Mesendoderm (in vitro differentiated cells): ENCODE measurements at places on chromosomes 3 and 15.
A peak's percentile ranks its signal among the peaks of the same experiment; 100 is the strongest.

GRCh38 chr3:127833281-127834032, 11.1 kb upstream of the MGLL start:
- H3K4me3 ChIP-seq = no peak overlapping the region
- H3K36me3 ChIP-seq = no peaks in the 10 kb centered on the region
- H3K27ac ChIP-seq = no peak overlapping the region
- H3K4me1 ChIP-seq = no peaks in the 10 kb centered on the region

- no peak overlapping the region for H3K4me3 ChIP-seq
- H3K36me3 ChIP-seq = no peaks in the 10 kb centered on the region
- DNase-seq = no peak
- H3K27ac ChIP-seq = no peak overlapping the region
- H3K4me1 ChIP-seq = no peaks in the 10 kb centered on the region
- H3K27me3 ChIP-seq = no peaks in the 10 kb centered on the region
Observed at GRCh38 chr3:132378-132777, 64.2 kb upstream of the CHL1 start.

DNA sequence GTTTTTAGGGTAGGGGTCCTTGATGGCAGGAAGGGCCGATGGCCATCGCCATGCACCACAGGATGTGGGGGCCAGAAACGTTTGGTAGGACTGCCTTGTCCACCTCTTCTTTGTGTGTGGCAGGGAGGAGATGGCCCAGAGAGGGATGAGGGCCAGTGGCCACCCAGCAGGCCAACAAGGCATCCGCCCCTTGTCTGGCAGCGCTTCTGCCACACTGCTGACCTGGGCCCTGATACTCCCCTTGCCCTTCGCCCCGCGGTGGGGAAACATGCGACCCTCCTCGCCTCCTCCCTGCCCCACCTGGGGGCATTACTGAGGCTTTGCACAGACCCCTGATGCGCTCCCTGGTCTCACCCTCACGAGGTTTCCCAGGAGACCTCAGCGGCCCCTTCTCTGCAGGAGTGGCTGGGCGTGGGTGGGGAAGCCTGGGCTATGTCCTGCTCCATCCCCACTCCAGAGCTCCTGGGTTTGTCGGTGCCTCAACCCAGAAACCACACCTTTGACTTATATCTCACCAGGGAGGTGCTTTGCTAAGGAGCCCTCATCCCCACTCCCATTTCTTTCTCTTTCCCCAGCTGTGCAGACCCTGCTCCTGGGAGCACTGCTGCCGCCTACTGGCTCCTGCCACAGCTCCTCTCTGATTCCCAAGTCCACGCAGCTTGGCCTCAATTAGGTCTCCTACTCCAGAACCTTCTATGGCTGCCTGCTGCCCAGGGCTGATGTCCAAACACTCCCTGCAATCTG, 38.7 kb downstream of the FEM1B start:
- H3K27me3 ChIP-seq = no peaks in the 10 kb centered on the region
- H3K36me3 ChIP-seq = no peaks in the 10 kb centered on the region
- H3K4me3 ChIP-seq = no peak overlapping the region
- peak; percentile 66 for DNase-seq
- H3K4me1 ChIP-seq = peaks cover 2% of the 10 kb centered on the region

DNA sequence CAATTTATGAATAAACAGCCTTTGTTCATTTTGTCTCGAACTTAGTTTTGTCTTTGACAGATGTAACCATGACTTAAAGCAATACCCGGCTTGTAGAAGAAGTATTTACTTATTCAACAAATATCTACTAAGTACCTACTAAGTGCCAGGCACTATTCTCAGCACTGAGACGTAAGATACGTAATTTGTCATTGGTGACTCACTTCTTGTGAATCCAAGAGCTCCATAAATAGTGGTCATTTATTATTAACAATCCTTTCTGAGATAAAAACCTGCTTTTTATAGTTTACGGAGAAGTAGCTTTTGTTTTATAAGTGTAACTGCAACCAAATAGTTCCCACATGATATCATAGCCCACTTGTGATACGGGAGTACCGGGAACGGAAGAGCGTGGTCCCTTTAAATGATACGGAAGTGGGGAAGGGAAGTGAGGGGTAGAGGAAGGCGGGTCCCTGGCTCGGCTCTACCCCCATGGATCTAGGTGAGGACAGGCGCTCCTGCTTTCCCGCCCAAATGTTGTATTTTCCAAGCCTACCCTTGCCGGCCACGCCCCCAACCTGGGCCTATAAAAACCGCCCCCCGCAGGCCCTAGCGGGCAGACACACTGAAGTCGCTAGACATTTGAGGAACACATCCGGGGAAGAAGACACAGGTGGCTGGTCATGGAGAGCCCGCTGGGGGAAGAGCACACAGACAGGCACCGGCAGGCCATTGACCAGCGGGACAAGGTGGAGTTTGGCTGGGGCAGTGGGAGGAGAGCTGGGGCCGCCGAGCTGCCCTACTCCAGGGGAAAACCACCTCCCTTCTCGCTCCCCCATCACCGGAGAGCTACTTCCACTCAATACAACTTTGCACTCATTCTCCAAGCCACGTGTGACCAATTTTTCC, at the start of gene SAMMSON:
Gene SAMMSON (plus strand): TSS at position 594 of the 888 bp plus-strand sequence.
- H3K36me3 ChIP-seq = no peaks in the 10 kb centered on the region
- no peaks in the 10 kb centered on the region for H3K4me1 ChIP-seq
- no peak within 1 kb of the TSS for H3K4me3 ChIP-seq
- H3K27ac ChIP-seq = no peak within 1 kb of the TSS
- H3K27me3 ChIP-seq = no peaks in the 10 kb centered on the region

DNA sequence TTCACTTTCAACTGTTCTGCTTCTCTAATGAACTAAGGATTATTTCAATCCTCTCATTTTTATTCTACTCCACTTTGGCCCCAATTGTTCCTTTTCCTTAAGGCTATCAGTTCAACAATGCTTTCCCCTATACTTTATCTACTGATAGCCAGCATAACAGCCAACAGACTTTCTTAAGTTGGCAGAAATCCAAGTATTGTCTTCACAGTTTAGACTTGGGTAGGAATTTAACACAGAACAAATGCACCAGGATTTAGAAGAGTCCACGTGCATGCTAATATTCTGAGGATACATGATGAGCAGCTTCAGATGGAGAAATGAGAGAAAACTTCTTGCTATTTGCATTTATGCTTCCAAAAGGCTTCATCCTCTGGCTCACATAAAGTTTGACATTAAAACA, 54.8 kb downstream of the FBN1 start:
- no peaks in the 10 kb centered on the region for H3K27me3 ChIP-seq
- no peaks in the 10 kb centered on the region for H3K36me3 ChIP-seq
- DNase-seq = no peak
- no peaks in the 10 kb centered on the region for H3K4me1 ChIP-seq
- H3K27ac ChIP-seq = no peak overlapping the region

DNA sequence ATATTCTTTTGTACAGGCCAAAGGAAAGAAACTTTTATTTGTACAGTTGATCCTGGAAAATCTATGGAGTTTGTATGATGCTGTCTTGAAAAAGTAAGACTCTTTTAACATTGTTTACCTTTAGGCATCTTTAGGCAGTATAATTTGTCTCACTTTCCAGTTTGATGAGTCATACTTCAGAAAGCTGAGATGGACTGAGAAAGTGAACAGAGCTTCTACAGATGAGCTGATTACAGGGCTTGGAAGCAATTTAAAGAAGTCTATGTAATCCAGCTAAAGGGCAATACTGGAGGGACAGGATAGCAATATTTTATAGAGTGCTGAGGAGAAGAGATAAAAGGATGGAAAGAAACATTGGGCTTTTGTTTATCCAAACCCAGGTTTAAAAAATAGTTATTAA, 123.5 kb upstream of the GOLGA6L4 start:
- no peaks in the 10 kb centered on the region for H3K36me3 ChIP-seq
- DNase-seq = no peak
- no peaks in the 10 kb centered on the region for H3K27me3 ChIP-seq
- H3K4me1 ChIP-seq = no peaks in the 10 kb centered on the region
- no peak overlapping the region for H3K4me3 ChIP-seq

- no peak for DNase-seq
- no peaks in the 10 kb centered on the region for H3K4me1 ChIP-seq
- no peak overlapping the region for H3K27ac ChIP-seq
- no peaks in the 10 kb centered on the region for H3K36me3 ChIP-seq
- no peaks in the 10 kb centered on the region for H3K27me3 ChIP-seq
Observed at GRCh38 chr15:100691321-100691720, 88.9 kb downstream of the ASB7 start.

- H3K27ac ChIP-seq = peak overlapping the region; percentile 75
- no peak overlapping the region for H3K4me3 ChIP-seq
- no peaks in the 10 kb centered on the region for H3K27me3 ChIP-seq
- H3K36me3 ChIP-seq = no peaks in the 10 kb centered on the region
Observed at GRCh38 chr15:58330741-58331559, 100.8 kb upstream of the LIPC start.

GRCh38 chr15:96553931-96554330, 223.4 kb downstream of the NR2F2 start:
- no peak for DNase-seq
- H3K27me3 ChIP-seq = no peaks in the 10 kb centered on the region
- no peak overlapping the region for H3K27ac ChIP-seq
- no peaks in the 10 kb centered on the region for H3K4me1 ChIP-seq
- no peak overlapping the region for H3K4me3 ChIP-seq

DNA sequence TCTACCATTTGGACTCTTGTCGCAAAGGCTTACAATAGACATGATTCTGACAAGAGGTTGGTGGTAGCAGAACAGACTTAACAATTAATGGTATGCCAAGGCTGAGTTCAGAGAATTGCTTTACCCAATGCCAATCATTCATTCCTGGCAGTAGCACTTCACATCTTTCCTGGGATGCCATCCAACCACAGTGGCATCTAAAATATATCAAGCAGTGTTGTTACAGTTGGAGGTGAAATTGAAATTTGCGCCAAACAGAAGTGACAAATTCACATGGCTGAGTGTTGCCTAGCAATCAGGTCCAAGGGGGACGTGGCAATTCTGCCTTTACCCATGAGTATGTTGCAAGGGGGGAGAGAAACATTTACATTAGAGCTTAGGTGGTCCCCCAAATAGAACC, 21.0 kb upstream of the DPH6 start:
- no peak for DNase-seq
- H3K36me3 ChIP-seq = no peaks in the 10 kb centered on the region
- H3K4me3 ChIP-seq = no peak overlapping the region
- no peaks in the 10 kb centered on the region for H3K4me1 ChIP-seq
- H3K27ac ChIP-seq = no peak overlapping the region

DNA sequence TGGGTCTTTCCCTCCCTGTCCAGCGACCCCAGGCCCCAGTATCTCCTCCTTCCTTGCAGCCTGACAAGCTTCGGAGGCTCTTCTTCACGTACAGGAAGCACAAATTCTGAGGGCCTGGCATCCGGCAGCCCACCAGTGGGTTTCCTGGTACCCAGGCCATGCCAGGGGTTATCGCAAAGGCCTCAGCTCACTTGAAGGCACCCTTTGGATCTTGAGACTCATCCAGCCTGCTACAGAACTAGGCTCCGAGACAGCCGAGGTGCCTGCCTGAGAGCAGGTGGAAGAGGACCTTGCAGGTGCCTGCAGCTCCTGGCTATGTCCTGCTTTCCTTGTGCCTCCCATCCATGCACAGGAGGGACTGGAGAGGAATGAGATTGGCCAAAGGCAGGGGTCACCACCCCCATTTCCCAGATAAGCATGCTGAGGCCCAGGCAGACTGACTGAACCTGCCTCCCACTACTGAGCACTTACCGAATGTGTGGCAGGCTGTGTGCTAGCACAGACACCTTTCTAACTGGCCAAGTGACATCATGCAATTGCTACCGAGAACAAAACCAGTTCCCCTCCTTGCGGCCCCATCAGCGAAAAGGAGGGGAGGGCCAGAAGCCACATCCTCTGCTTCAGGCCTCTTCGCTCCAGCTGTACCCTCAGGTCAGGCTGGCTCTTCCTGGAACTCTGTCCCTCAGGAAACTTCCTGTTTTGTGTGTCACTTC, 11.2 kb downstream of the SH2D7 start:
- H3K27ac ChIP-seq = no peak overlapping the region
- H3K4me1 ChIP-seq = no peaks in the 10 kb centered on the region
- DNase-seq = no peak
- no peaks in the 10 kb centered on the region for H3K27me3 ChIP-seq
- no peak overlapping the region for H3K4me3 ChIP-seq

DNA sequence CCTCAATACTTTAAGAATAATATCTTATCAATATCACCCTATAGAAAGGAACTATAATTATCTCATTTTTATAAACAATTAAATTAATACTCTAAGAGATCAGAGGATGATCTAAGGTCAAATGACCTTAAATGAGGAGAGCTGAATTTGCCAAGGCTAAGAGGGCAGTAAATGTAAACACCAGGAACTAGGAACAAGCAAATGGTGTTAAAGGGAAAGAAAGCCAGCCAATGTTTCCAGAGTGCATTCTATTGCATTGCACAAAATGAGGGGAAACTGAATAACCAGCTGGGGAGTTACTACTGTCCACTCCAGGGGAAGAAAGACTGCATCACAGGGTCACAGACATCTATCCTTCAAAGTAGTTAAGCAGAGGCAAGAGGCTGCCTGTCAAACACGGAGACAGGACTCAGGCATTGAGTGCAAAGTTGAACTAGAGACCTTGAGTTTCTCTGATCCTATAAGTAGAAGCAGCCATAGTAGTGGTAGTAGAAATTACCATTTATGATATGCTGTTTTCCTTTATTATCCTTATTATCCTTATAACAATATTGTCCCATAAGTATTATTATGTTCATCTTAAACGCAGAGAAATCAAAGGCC, 466.4 kb downstream of the MAGI1 start:
- H3K4me1 ChIP-seq = no peaks in the 10 kb centered on the region
- H3K4me3 ChIP-seq = no peak overlapping the region
- H3K27ac ChIP-seq = no peak overlapping the region
- DNase-seq = no peak
- no peaks in the 10 kb centered on the region for H3K36me3 ChIP-seq
- no peaks in the 10 kb centered on the region for H3K27me3 ChIP-seq

DNA sequence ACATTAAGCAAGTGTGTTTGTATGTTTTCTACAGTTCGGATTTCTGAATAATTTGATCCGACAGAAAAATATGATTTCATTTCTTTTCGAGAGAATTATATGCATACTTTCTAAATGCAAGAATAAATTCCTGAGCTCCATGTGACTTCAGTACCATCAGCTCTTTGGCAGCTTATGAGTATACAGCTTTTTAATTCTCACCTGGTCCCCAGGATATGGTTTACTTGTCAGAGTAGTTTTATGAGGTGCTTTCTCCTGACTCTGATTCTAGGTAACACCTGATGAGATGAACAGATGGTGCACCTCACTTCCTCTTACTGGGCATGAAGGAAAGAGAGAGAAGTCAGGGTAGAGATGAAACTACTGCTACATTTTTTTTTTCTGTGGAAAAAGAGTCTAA, 3.1 kb downstream of the HGD start:
- H3K27me3 ChIP-seq = no peaks in the 10 kb centered on the region
- no peak for DNase-seq
- H3K36me3 ChIP-seq = no peaks in the 10 kb centered on the region
- H3K4me3 ChIP-seq = no peak overlapping the region
- peak overlapping the region; percentile 70 for H3K27ac ChIP-seq
